ENCODE measurements at places on chromosomes 13 and 19.

GRCh38 chr19:49363268-49364082, at the start of gene DKKL1:
DKKL1 (plus strand) TSS chr19:49363877; CDS start chr19:49363999, 122 bp downstream.
- DNase-seq, result peak; percentile 99

DNA sequence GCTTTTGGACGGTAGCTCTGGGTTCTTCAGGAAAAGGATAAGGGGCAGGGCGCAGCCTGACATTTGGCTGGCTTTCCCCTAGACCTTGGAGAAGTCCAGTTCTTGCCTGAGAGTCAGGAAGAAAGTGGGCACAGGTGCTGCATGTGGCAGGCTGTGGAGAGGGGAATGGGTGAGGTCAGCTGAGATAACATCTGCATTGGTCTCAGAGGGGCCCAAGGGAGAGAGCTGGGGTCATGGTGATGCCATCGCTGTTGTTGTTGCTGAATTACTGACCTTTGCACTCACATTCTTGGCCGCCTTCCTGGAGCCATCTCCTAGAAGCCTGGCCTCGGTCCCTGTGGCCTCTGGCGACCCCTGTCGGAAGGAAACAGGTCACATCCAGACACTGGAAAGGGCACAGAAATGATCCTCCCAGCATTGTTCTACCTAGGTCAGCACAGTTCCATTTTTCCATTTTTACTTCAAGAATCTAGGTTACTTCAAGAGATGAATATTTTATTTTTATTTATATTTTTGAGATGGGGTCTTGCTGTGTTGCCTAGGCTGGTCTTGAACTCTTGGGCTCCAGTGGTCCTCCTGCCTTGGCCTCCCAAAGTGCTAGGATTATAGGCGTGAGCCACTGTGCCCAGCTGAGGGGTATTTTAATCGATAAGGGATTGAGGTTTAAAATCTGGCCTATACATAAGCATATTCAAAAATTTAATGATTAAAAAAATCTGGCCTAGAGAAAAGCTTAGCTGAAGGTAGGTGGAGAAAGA, 6.5 kb upstream of the LIPE start:
- DNase-seq, result peak; percentile 80

DNA sequence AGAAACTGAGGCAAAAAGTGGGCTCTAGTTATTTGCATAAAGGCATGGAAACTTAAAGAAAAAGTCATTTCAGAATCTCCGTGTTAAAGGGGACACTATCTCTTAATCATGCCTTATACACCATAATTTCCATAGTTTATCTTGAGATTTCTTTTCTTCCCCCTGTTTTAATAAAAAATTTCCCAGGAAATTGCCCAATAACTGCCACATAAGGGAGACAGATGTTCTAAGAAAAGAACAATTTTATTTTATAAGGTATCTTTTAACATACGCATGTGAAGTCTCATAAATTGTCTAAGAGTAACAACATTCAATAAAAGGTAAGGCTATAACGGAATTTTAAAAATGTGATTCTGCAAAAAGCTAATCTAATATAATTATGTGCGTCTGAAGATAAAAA, 371.3 kb downstream of the IRS2 start:
- DNase-seq, result no peak

DNA sequence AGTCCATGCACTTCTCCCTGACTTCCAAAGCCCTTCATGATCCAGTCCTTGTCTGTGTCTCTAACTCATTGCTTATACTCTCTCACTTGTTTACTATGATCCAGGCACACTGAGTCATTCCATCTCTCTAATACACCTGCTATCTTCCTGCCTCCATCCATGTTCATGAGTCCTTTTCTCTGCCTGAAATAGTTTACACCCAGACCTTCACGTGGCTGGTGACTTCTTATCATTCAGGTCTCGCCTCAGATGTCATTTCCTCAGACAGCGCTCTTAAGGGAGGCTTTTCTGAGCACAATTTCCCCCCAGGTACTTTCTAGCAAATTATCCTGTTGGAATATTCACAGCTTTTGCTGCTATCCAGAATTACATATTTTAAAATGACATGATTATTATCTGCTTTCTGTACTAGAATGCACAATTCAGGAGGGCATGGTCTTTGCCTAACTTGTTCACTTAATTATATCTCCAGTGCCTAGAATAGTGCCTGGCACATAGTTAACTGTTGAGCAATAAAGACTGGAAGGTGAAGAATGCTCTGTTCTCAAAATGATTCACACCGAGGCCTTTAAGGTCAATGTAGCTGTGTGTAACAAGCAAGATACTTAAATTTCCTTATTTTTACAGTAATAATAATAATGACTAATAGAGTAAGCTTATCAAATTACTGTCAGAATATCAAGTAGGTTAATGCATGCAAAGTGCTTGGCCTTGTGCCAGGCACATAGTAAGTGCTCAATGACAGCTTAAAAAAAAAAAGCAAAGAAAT, 183.7 kb upstream of the SPRY2 start:
- no peak for DNase-seq

- peak; percentile 45 for DNase-seq
Observed at GRCh38 chr13:20882206-20882605, 20.3 kb downstream of the XPO4 start.

DNA sequence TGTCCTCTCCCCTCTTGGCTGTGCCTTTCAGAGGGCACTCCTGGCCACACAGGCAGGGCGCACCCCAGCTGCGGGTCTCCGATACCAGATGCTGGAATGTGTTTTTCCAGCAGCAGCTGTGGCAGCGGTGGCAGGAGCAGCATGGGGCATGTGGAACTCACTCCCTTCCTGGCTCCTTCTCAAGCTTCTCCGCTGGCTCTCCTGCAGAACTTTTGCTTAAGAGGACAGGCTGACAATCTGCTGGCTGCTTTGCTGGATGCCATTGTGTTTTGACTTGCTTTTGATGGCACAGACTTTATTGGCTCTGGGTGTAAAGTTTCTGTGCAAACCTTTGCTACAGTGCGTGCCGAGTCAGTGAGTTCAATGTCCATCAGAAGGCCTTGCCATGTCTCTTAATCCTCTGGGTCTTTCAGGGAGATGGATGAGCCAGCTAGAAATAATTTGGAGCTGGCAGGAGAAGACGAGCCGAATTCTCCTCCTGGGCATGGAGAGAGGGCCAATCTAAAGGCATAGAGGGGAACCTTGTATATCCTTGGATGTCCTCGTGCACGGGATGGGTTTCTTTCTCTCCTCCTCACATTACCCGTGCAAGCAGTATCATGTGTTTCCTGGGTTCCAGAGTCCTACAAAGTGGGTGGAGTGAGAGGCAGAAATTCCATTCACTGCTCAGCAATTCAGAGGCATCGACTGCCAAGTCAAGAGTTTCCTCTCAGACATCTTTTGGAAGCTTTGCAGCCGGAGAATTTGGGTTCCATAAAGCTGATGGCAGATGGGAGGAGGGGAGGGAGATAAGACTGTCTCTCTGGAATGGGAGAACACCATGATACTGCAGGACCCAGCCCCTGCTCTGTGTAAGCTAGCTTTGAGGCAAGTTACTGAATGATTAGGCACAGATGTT, 231.2 kb downstream of the FGF9 start:
- DNase-seq, result no peak

- DNase-seq, result peak; percentile 45
Observed at GRCh38 chr19:34960940-34961679, 2.9 kb downstream of the ZNF792 start.

DNA sequence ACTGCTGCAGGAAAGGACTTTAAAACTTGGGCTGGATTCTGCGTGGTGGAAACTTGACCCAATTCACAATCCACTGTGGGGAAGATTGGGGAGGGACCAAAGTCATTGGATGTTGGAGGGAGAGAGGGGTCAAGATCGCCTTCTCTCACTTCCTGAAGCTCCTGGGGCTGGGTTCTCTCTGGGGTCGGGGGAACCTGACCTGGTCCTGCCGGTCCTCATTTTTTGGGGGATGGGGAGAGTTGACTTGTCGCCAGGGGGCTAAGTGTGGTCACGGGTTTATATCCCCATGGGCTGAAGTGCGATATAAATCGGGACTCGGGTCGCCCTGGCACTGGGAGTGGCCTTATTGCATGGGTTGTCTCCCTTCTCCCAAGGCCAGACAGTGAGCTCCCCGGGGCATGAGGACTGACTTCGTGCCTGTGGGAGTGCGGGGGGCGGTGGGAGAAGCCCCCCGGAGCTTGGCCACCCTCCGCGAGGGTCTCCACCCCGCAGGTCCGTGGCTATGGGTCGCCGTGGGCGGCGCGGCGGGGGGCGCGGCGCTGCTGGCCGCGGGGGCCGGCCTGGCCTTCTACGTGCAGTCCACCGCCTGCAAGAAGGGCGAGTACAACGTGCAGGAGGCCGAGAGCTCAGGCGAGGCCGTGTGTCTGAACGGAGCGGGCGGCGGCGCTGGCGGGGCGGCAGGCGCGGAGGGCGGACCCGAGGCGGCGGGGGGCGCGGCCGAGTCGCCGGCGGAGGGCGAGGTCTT, 6.3 kb downstream of the ICAM5 start:
- DNase-seq, result no peak

DNA sequence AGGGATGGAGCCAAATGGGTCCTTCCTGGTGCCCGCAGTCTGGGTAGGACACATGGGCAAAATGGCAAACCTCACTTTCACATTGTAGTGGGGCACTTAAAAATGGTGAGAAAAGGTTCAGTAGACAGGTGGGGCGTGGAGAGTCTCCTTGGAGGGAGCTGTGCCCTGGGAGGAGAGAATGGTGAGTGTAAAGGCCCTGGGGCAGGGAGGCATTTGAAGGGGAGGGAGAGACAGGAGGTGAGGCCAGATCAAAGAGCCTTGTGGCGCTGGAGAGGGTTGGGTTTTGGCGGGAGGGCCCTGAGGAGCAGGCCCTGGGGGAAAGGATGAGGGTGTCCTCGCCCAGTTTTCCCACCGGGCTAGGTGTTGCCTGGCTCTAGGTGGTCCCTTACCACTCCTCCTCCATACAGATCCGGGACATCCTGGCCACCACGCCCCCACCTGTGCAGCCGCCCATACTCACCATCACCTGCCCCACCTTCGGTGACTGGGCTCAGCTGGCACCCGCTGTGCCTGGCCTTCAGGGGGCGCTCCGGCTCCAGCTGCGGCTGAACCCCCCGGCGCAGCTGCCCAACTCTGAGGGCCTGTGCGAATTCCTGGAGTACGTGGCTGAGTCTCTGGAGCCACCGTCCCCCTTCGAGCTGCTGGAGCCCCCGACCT, 6.3 kb downstream of the MAP1S start:
- DNase-seq, result no peak

GRCh38 chr19:34733266-34733745, 737 bp upstream of the ZNF181 start:
- DNase-seq, result no peak

GRCh38 chr19:16519230-16519687, 23.0 kb downstream of the CHERP start:
- DNase-seq, result no peak

DNA sequence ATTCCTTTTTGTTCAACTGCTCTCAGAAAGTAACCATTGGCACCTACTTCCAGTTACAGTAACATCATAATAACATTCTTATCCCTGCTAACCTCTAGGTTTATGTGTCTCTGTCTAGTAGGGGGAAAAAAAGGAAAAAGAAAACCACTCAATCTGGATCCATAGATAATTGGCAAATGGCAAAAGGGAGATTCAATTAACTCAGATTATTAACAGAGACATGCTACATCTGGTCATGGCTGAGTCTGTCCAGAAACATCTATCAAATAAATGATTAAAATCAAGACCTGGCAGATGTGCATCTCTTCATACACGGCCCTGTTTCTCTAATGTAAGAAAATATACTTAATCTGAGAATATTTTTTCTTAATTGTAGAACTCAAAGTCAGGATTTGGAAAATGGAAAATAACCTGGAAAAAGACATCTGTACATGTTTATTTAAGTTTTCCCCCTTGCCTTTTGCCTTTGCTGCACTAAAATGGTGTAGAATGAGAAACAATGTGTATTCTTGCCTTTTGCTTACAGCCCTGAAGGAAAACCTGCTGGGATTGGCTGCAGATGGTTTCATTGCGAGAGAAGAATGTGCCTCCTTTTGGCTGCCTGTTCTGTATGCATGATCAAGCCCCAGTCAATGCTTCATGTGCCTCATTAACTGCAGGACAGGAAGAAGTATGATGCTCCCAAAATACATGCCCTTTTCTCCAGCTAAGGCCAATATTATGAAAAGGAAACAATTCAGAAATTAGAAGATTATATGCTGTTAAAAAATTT, 921.6 kb upstream of the PCDH20 start:
- no peak for DNase-seq

GRCh38 chr19:32224371-32225244, 120.8 kb upstream of the ZNF507 start:
- peak; percentile 30 for DNase-seq

DNA sequence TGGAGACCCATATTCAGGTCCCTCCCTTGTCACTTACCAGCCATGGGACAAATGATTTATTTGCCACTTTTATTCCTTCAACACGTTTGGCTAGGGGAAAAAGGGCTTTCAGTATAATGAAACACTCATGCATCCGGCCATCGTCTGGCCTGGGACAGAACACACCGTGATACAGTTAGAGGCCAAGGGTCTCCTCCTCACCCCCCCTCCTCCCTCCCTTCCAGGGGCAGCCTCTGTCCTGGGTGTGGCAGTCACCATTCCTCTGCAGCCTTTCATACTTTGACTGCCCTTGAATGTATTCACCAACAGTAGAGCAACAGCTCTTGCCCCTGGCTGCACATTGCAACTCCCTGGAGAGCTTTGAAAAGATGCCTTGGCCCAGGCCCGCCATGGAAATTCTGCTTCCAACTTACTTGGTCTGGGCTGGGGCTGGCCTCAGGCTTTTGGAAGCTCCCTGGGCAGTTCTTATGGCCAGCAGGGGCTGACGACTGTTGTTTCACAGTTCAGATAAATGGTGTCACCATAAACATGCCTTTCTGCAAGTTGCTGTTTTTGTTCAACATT, 3.0 kb downstream of the PAK4 start:
- DNase-seq, result no peak

- DNase-seq, result peak; percentile 55
Observed at GRCh38 chr19:10431943-10432735, 11.8 kb downstream of the PDE4A start.

GRCh38 chr13:50758796-50759195, 84.7 kb downstream of the DLEU7 start:
- peak; percentile 13 for DNase-seq

GRCh38 chr13:20118268-20119140, 42.3 kb downstream of the GJA3 start:
- peak; percentile 47 for DNase-seq

DNA sequence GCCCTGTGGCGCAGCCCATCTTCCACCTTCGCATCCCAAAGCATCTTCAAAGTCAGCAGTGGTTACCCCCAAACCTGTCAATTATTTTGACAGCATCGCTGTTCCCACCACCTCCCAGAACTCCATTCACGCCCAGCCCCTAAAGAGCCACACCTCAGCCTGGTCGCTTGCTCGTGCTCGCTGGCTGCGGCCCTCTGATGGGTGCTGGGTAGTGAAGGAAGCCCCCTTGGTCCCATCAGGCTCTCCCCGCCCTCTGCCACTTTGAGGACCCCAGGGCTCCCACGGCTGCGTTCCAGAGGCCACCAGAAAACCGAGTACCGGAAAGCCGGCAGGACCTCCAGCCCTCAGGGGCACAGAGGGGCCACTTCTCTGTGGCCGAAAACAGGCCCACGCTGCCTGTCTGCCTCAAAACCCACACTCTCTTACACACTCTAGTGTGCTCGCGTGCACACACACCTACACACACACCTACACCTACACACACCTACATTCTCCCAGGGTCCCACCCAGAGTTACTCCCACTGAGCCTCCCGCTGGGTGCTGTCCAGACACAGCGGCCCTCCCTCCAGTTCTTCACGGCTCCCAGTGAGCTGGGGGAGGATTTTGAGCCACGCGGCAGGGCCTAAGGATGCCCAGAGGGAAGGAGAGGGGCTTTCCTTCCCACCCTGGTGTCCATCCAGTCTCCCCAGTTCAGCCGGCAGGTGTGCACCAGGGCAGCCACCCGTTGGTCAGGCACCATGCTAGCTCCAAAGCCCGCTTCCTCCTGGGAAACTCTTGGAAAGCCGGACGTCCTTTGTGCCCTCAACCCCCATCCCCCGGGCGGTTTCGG, 1.9 kb downstream of the VSTM2B start:
- no peak for DNase-seq

- no peak for DNase-seq
Observed at GRCh38 chr13:86846501-86846900, 824.7 kb upstream of the SLITRK5 start.

Data from EL (cell line).